Pulmonary artery endothelial cell (primary cell): ENCODE measurements at places on chromosomes 6 and 20.

DNA sequence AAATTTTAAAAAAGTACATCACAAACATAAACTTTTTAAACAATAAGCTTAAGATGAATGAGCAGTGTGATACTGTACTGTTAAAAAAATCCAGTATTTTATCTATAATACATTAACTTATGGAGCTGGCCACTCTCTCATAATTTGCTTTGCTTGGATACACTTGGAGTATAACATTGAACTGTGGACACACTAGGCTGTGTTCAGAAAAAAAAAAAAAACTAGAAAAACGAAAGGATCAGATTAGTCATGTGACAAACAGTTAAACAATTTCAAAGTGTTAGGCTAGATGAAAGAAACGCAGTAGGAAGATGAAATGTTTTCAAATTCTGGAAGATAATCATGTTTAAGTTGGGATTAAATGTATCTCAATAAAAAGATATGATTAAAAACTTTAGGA is 220.0 kb downstream of the GRIK2 start:
- no peak for DNase-seq

- DNase-seq, result no peak
Measured at GRCh38 chr6:118748311-118749062, 97.1 kb upstream of the CEP85L start.

GRCh38 chr6:24522228-24523176 is 27.7 kb downstream of the ALDH5A1 start:
- no peak for DNase-seq

- DNase-seq, result no peak
Measured at GRCh38 chr20:43767686-43768474, 41.1 kb upstream of the GTSF1L start.

- no peak for DNase-seq
Measured at GRCh38 chr6:39818695-39819094, 26.5 kb downstream of the DAAM2 start.

DNA sequence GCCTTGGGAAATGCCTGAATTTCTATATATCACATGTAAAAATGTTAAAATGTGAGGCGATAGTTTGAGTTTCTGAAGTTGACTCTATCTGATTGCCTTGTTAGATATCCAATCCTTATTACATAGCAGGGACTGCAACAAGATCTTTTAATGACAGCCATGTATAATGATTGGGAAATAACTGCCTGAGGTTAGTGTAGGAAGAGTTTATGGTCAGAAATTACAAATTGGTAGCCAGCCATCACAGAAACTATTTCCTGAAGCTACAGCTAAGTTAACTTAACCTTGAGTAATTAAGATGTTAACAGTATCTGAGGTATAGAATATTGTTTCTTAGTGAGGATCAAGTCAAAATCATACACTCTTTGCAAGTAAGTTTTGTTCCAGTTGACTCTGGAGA is 41.0 kb downstream of the AKIRIN2 start:
- DNase-seq, result no peak

GRCh38 chr6:167797011-167797471 is 29.7 kb upstream of the AFDN start:
- DNase-seq, result no peak

DNA sequence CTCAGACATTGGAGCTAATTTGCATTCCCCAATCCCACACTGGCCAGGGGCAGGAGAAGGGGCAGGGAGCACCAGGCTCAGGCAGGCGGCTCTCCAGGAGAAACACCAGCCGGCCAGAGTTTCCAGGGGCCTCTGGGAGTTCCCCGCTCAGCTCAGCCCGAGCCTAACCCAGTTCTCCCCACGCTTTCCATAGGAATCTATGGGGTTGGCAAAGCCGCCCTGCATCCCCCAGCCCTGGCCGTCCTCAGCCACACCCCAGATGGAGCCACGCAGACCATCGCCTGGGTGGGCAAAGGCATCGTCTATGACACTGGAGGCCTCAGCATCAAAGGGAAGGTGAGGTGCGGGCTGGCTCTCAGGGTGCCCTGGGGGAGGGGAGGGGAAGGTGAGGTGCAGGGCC is 8.2 kb downstream of the NPEPL1 start:
- DNase-seq, result no peak
